Kidney tubule cell (primary cell): ENCODE measurements at places on chromosomes 5 and 9.
A peak's percentile ranks its signal among the peaks of the same experiment; 100 is the strongest.

- DNase-seq = peak; percentile 60
Observed at GRCh38 chr9:126411225-126411947, 84.8 kb downstream of the MVB12B start.

GRCh38 chr5:9765419-9766140 is 135.4 kb upstream of the TAS2R1 start:
- no peak for DNase-seq

DNA sequence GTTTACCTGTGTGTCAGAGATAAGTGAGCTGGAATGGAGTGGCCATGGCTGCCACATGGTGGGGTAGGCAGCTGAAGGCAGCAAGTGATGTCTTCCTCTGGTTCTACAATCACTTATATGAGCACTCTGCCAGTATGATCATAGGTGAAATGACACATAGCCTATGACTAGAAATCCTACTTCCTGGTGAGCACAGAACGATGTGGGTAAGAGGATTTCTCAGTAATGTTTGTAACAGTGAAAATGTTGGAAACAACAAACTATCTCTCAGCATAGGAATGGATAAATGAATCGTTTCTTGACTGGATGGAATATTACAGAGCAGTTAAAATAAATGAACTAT is 187.0 kb upstream of the S1PR3 start:
- DNase-seq = peak; percentile 36

DNA sequence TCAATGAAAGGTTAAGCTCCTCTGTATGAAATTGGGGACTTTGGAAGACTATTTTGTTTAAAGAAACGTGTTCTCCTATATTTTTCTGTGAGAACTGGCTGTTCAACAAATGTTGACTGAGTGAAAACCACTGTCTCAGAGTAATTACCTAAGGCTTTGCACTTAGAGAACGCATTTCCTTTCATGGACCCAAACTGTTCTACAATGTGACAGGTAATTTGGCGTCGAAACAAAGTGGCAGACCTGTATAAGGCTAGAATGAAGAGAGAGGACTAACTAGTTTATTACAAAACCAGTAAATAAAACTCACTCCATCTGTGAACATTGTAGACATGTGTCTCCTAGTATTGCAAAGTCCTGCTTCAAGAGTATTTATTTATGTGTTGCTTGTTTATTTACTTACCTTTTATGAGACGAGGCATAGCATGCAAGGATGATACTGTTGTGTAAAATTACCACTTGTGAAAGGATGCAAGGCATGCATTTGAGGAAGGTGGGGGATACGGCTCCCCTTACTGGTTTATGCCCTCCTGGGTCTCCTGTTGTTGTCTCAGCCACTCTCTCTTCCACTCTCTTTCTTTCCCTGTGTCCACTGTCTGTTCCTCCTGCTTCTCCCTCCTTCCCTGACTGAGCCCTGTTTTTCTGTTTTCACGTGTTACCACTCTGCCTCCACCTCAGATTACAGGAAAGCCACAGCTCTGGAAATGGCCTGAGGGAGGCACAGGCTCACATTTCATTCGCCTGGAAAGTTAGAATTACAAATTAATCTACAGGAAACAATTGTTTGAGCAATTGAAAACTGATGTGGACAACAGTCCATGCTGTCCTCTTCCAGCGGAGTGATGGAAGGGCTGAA is 444.0 kb upstream of the ZNF608 start:
- DNase-seq = no peak

- DNase-seq = no peak
Observed at GRCh38 chr9:37302277-37302676, 120.2 kb upstream of the GRHPR start.

DNA sequence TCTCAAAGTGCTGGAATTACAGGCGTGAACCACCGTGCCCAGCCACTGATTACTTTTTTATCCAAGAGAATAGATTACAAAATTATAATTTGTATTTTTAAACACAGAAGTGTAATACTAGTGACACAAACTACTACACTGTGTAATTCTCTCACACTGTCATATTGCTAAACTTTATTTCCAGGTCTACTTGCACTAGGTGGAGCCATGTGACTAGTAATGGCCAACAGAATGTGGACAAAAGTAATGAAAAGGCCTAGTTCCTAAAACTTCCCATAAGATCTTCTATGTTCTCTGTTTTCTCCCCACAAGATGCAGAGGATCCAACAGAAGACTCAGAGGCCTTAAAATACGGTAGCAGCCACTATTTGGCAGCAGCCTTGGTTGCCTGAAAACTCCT is 27.3 kb downstream of the NADK2 start:
- DNase-seq = no peak

- DNase-seq = peak; percentile 80
Observed at GRCh38 chr5:141514330-141515133, 25.7 kb downstream of the PCDHGC5 start.

GRCh38 chr5:179023528-179024189 is at the start of gene ZNF879:
Gene ZNF879 (plus strand): TSS chr5:179023804. CDS start chr5:179025005, 1,201 bp downstream.
- peak; percentile 95 for DNase-seq

DNA sequence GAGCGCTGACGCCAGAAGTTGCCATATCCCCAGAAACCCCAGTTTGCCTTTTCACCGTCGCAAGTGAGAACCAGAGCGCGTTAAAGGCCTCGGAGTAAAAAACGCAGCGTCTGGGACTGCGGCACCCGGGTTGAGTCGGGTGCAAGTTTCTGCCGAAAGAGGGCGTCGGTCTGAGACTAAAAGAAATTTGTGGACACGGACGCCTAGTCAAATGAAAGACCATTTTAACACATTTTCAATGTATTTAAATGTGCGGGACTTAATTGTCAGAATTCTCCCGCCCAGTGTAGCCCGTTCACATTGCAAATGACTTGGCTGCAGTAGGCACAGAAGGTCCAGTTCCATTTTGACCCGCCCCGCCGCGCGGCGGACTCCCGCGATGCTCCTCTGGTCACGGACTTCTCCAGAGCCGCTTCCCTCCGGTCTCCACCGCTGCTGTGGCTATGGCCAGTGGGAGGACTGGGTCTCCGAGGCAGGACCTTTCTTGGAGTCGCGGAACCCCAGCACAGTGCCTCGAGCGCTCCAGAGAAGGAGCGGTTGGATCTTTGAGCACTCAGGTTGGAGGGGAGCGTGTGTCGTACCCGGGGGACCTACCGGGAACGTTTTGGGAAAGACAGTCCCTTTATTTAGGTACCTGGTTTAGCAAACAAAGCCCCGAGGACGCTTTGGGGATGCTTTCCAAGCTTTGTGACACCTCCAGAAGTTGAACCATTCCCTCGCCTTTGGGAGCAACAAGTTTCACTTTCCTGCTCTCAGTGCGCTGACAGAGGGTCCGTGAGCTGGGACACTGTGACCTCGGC is 1.2 kb upstream of the NPR3 start:
- peak; percentile 77 for DNase-seq

GRCh38 chr5:140468188-140468587 is 66.6 kb downstream of the ANKHD1 start:
- DNase-seq = no peak

- no peak for DNase-seq
Observed at GRCh38 chr5:403995-404394, 39.0 kb upstream of the EXOC3 start.

DNA sequence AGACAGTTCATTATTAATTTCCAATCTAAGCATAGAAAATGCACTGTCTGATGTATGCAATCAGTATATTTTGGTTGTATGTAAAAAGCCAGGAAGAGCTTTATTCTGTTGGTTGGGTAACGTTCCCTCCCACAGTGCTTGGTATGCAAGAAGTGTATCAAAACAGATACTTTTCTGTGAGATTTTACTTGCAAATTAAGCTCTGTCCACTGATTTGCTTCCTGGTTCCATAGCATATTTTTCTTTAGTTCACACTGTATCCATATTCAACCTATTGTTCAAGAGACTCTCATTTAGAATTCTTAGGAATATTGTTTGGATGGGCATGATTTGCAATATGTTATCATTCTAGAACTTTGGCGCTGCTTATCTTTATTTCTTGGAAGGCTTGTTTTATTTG is 47.4 kb downstream of the RNF180 start:
- DNase-seq = no peak

DNA sequence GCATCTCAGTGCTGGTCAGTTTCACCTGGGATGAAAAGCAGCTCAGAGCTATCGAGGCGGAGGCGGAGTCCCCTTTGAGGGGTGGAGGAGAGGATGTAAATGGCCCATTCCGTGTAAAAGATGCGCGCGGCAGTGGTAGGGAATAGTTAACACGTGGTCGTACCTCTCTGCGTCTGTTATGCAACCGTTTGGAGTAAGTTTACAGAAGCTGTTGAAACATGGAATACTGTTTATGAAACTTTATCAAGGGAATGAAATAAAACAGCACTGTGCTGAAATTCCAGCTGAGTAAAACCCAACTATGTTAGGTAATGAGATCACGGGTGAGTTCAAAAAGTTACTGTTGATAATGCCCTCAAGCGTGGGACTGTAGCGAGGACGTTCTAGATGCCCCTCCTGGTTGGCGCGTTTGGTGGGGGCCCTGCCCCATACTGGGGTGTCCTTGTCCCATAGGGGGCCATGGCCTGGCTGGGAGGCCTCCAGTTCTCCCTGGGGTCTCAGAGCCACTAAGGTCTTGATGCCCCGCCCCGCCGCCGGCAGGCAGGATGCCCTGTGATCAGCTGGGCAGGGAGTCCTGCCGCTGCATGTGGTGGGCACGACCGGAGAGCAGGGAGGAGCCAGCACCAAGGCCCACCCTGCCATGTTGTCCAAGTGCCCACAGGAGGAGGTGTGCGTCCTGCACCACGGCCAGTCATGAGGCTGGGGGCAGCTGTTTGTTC is 90.9 kb downstream of the COL5A1 start:
- no peak for DNase-seq

DNA sequence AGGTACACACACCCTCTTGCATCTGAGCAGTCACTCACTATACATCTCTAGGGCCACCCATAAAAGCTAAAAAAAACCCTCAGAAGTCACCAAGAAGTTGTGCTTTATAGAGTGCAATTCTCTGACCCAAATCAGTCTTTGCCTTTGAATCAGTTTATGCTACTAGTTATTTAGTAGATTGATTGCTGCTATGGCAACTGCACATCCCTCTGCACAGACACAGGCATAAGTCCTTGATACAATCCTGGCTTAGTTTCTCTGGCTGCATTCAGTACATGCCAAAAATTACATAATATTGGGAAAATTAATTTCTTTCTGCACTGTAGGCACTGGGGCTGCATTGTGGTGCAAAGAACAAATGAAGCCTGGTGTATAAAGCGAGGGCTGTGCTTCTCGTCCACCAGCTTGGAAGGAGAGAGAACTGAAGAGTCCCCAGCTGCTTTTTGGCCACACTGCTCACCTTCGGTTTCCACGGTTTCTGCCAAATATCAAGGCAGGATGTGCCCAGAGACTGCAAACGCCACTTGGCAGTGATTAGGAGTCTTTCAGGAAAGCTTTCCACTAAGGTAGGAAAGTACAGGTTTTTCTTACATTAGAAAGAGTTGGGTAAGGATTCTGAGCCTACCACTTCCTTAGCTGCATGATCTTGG is 258.4 kb downstream of the ELAVL2 start:
- DNase-seq = no peak

DNA sequence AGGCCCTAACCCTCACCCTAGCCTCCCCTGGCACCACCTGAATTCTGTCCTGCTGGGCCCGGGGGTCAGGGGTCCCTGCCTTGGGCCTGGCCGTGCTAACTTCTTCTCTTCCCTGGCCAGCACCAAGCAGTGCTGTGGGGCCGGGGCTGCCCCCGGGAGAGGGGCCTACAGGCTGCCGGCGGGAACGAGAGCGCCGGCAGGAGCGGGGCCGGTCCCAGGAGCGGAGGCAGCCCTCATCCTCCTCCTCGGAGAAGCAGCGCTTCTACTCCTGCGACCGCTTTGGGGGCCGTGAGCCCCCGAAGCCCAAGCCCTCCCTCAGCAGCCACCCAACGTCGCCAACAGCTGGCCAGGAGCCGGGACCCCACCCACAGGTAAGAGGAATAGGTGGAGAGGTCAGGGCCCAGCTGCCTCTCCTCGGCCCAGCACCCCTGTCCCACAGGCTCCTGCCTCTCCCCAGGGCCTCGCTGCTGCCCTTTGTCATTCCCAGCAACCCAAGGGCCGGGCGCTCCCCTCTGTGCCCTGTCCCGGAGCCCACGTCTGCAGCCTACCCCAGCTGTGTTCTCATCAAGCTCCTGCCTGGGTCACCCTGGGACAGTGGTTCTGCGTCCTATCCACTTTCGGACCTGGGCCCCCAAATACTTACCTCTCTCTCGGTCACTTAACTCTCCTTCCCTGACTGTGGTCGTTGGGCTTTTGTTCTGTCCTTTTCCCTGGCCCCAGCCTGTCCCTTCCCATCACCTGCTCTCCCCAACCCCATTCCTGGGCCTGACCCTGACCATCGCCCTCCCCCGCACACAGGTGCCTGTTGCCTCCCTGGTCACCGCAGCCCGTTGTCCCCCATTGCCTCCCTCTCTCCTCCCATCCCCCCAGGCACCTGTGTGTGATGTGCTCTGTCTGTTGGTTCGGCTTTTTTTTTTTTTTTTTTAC is 243.2 kb downstream of the CACNA1B start:
- DNase-seq = no peak

DNA sequence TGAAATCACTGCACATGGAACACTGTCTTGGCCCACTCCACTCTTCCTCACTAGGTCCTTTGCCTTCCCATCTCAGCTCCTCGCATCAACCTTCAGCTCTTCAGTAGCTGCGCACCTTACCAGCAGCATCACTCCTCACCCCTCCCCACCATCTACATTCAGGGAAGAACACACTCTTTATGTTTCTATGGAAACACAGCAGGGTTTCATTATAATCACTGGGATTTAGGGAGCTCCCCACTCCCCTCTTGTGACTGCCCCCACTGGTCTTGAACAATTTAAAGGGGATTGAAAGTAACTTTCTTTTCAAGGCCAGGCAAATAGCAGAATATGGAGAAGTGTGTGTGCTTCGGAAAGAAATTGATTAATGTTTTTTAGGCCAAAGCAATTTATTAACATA is 111.2 kb downstream of the INSYN2B start:
- no peak for DNase-seq

- DNase-seq = peak; percentile 87
Observed at GRCh38 chr9:77981332-77981731, 50.3 kb downstream of the GNAQ start.

DNA sequence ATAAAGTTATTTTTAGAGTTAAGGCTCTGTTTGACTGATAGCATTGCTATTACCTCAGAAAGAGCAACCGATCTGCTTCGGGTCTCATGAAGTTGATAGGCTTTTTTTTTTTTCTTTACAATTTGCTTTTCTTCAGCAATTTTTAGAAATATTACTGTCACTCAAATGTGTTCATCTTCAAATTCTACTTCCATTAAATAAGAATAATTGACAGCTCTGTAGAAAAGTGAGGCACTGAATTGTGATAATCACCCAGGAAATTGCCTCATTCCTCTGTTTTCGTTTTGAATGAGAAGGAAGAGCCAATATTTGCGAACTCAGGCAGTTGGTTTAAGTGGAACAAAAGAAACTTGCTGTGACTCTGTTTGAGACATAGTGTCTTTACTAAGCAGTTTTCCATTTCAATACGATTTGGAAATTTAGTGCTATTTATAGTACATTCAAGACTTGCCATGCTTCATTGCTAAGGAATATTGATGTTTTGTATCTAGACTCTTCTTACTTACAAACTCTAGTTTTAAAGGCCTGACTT is 700.5 kb upstream of the CDH10 start:
- DNase-seq = no peak

DNA sequence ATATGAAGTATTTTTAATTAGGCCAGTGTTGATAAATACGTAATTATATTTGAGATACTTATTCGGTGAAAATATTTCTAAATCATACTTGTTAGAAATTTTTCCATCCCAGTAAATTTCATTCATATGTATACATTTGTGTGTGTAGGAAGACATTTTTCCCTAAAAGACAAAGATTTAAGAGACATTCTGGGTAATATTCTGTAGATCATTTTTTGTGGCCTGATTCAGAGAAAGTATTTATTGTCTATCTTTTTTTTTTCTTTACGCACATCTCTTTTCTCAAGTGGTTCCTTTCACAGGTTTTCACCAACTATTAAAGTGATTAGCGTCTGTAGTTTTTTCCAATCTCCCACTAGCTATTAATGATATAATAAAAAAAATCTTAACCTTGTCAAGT is 224.1 kb downstream of the MEF2C start:
- no peak for DNase-seq
